ENCODE measurements at places on chromosomes 1 and 21. TPM values are rescaled to one million over a fixed set of nuclear protein-coding genes. Genes with fewer than 3 reads are reported as not detected.

- no peak for DNase-seq
- no peak overlapping the region for H3K27ac ChIP-seq
- peaks cover 19% of the 10 kb centered on the region for H3K4me1 ChIP-seq
- H3K27me3 ChIP-seq = no peaks in the 10 kb centered on the region
- H3K4me3 ChIP-seq = no peak overlapping the region
These were observed 4.4 kb downstream of the PSEN2 start for GRCh38 chr1:226874579-226875425.

DNA sequence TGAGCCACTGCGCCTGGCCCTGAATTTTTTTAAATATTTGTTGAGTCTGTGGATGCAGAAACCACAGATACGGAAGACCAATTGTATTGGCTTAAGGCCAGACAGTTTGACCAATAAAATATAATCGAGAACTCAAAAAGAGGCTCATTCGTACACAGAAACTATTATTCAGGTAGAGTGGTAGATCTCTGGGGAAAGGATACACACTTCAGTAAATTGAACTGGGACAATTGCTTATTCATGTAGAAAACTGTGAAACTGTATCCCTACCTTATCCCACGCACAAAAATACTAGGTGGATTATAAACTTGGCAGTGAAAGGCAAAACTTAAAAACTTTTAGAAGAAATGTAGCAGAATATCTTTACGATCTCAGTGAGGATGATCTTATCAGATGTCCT is 25.0 kb upstream of the SHE start:
- no peak for DNase-seq
- peaks cover 32% of the 10 kb centered on the region for H3K27me3 ChIP-seq
- H3K4me1 ChIP-seq = no peaks in the 10 kb centered on the region
- no peak overlapping the region for H3K4me3 ChIP-seq

DNA sequence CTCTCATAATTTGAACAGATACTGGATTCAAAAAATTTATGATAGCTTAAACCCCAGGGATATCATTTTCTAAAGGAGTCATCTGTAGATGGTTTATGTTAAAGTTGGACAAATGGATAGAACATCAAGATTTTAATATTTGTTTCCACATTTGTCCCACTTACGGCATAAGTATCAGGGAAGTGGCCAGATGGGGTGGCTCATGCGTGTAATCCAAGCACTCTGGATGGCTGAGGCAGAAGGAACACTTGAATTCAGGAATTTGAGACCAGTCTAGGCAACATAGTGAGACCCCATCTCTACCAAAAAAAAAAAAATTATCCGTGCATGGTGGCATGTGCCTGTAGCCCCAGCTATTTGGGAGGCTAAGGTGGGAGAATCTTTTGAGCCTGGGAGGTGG is 229.1 kb downstream of the GPR52 start:
- no peaks in the 10 kb centered on the region for H3K27me3 ChIP-seq
- H3K4me3 ChIP-seq = no peak overlapping the region
- H3K36me3 ChIP-seq = no peaks in the 10 kb centered on the region
- H3K4me1 ChIP-seq = no peaks in the 10 kb centered on the region

GRCh38 chr1:221429264-221429663 is 312.6 kb downstream of the DUSP10 start:
- no peaks in the 10 kb centered on the region for H3K4me1 ChIP-seq
- H3K4me3 ChIP-seq = no peak overlapping the region
- no peak overlapping the region for H3K27ac ChIP-seq
- H3K27me3 ChIP-seq = no peaks in the 10 kb centered on the region
- H3K36me3 ChIP-seq = no peaks in the 10 kb centered on the region

GRCh38 chr1:2086446-2087078 is 36.4 kb downstream of the PRKCZ start:
- no peaks in the 10 kb centered on the region for H3K4me1 ChIP-seq
- no peak overlapping the region for H3K27ac ChIP-seq
- no peak overlapping the region for H3K4me3 ChIP-seq
- no peak for DNase-seq
- H3K36me3 ChIP-seq = no peaks in the 10 kb centered on the region

The PRAMEF17 gene
- not detected for total RNA-seq
